Effector CD8-positive, alpha-beta T cell (primary cell): ENCODE measurements at places on chromosomes 3 and 15.

DNA sequence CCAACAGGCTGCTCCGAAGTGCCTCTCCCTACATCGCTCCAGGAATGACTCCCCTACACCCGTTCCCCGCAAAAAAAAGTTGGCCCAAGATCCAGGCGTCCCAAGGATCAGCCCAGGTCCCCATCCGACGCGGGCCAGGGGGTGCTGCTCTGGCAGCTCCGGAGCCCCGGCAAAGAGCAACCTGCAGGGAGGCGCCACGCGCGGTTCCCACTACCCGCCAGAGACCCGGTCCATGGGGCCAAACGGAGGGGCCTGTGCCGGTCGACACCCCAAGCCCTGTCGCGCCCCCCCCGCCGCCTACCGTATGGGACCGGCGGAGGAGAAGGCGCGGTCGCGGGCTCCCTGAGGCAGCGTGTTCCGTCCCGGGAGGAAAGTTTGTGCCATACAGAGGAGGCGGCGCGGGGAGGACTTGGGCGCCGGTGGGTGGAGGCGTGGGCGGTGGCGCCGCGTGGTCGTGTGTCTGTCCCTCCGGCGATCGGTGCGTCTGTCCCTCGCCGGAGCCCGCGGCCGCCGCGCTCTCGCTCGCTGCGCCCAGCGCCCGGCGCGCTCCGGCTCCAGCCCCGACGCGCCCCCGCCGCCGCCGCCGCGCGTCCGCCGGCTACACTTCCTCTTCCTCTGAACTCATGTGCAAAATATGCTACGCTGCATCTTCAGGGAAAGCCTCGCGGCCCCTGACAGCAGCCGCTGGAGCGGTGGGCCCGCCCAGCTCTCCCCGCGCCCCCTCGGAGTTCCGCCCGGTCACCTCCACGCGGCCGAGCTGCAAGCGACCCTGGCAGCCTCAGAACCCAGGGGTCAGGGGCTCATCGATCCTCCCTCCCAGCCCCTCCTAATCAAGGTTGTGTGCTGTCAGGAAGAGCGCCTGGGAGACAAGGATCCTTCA lies at the start of gene RFTN1:
Gene RFTN1, minus strand, starts transcription at position 559 of the 880 bp plus-strand sequence. CDS start 19,830 bp downstream, outside the sequence.
- DNase-seq: peak; percentile 15

DNA sequence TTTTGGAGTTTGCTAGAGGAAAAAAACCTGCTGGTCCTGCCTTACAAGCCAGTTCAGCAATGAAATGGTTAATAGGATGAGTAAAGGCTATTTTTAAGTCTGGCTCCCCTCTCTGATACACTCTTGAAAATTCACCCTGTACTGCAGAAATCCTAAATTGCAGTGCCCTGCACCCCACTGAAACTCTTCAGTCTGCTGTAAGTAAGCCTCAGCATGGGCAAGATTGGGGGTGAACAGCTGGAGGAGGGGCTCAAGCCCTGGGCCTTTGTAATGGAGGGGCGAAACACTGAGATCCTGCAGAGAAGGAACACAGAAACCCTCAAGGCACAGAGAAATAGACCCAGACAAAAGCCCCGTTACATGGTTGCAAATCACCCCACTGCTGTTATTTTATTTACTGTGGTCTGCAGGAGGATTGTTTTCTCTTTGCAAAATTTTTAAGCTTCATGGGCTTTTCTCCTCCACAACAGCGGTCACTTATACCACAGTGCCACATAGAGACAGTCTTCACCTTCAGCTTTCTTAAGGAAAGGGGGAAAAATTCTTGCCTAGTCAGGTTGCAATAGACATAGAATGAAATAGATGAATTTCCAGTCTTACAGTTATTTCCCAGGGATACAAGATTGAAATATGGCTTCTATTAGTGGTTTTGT lies 45.0 kb downstream of the SOX2 start:
- no peak for DNase-seq

GRCh38 chr15:41983621-41984571 lies 11.5 kb upstream of the EHD4 start:
- DNase-seq: no peak

- DNase-seq: no peak
Measured at GRCh38 chr3:33931512-33931911, 133.1 kb downstream of the PDCD6IP start.

DNA sequence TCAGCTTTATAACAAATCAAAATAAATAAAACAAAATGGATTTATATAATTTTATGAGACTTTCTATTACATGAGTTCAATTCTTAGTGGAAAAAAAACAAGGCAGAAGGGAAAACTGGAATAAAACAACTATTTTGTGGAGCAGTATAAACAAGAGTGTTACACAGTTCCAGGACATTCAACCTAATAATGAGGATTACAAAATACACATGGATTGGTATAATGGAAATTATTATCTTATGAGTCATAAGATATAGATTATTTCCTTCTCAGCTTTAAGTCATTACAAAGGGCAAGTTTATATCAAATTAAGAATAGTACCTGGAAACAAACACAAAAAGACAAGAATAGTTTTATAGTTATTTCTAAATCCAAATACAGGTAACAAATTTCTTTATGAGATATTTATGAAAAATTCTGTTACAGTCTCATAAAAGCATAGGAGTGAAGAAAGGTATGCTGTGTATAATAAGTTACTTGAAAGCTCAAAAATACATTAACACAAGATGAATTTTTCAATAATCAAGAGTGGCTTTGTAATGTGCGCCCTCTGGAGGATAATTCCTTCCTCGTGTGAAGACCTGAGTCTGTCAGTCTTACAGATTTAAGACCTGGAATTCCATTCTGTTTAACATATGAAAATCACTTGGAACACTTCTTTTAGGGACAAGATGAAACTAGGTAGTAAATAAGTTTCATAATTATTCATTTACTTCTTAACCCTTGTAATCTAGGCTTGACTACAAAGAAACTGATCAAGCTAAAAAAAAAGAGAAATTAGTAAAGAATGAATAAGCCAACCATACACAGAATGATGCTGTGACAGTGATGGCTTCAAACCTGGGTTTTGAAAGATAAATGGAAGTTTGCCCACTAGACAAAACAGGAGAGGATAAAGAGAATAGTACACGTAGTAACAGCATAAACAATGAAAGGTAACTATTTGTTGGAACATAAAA lies 9.5 kb downstream of the COPS2 start:
- DNase-seq: no peak

- DNase-seq: no peak
Measured at GRCh38 chr3:107956991-107957900, 133.6 kb downstream of the CD47 start.

DNA sequence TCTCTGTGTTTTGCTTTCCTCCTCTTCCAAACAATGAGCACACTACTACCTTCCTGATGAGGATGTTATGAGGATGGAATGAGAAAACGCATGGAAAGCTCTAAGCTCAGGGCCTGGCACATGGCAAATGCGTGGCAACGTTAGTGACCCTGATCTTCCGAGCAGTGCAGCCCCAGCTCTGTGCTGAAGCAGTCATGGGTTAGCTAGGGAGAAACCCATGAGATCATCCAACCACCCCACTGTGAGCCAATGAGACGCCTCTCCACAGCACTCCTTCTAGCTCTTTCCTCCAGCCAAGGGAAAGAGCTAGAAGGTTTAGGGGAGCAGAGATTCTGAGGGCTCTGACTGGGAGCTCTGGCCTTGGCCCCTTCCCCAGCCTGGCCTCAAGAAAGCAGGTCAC lies 4.5 kb downstream of the CPN2 start:
- DNase-seq: no peak

- DNase-seq: no peak
Measured at GRCh38 chr3:14853271-14853951, 34.6 kb downstream of the FGD5 start.

- DNase-seq: no peak
Measured at GRCh38 chr3:59163953-59164352, 114.1 kb upstream of the CFAP20DC start.

GRCh38 chr3:29291260-29291981 lies 10.6 kb downstream of the RBMS3 start:
- DNase-seq: no peak

- DNase-seq: no peak
Measured at GRCh38 chr3:57946970-57947381, 61.2 kb upstream of the FLNB start.

DNA sequence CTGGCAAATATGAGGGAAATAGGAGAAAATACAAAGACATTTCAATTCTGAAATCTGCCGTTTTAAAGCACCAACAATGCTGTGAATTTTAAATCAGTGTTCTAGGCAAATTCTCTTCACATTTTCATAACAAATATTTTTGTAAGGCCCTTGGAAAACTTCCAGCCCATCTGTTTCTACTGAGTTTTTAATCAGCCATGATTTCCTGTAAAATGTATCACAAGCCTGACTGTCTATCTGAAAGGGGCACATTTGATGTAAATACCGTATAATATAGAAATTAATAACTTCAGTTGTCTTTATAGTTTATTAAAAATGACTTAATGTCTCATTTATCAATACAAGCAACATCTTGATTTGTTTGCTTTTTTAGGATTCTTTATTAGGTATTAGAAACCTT lies 454.7 kb downstream of the PYDC2 start:
- DNase-seq: no peak

- no peak for DNase-seq
Measured at GRCh38 chr15:78207110-78207458, 27.3 kb downstream of the ACSBG1 start.

- no peak for DNase-seq
Measured at GRCh38 chr3:63279005-63279841, 1.1 kb downstream of the SYNPR start.

DNA sequence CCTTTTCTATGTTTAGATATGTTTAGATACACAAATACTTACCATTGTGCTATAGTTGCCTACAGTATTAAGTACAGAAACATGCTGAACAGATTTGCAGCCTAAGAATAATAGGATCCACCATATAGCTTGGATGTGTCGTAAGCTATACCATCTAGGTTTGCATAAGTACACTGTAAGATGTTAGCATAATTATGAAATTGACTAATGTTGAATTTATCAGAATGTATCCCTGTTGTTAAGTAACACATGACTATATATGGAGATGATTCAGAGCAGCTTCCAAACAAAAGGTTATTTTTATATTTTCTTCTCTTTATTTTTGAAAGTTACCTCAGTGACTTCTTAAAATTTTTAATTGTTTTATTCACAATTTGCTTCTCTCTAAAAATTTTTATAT lies 2.4 kb downstream of the SLC28A2 start:
- DNase-seq: no peak

- DNase-seq: no peak
Measured at GRCh38 chr15:67253549-67254237, 768 bp downstream of the AAGAB start.

DNA sequence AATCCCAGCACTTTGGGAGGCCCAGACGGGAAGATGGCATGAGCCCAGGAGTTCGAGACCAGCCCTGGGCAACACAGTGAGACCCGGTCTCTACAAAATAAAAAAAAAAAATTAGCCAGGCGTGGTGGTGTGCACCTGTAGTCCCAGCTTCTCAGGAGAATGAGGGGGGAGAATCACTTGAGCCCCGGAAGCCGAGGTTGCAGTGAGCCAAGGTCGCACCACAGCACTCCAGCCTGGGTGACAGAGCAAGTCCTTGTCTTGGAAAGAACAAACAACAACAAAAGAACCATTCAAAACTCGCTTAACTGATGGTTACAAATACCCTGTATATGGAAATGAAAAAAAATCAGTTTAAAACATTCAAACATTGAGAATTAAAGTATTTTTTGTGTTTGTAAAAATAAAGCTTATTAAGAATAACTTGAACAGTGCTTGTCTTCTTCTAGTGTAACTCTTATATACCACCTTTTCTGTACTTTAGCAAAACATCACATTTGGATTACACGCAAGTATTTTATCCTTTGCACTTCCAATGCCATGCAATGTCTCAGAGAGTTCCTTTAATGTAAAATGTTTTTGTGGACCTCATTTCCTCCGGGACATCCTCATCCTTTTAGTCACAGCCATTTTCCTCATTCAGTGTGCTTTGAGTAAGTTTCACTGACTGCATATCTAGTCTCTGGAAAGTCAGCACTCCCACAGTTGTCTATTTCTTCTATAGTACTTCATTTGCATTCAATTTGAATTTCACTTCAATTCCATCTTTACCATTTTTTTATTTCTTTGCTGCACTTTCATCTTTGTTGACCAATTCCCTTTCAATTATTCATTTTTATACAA lies 113.0 kb upstream of the GOLGA8J start:
- no peak for DNase-seq

GRCh38 chr15:96255599-96255998 lies 74.9 kb upstream of the NR2F2 start:
- DNase-seq: no peak

- DNase-seq: no peak
Measured at GRCh38 chr15:44394062-44394461, 33.4 kb upstream of the CTDSPL2 start.

DNA sequence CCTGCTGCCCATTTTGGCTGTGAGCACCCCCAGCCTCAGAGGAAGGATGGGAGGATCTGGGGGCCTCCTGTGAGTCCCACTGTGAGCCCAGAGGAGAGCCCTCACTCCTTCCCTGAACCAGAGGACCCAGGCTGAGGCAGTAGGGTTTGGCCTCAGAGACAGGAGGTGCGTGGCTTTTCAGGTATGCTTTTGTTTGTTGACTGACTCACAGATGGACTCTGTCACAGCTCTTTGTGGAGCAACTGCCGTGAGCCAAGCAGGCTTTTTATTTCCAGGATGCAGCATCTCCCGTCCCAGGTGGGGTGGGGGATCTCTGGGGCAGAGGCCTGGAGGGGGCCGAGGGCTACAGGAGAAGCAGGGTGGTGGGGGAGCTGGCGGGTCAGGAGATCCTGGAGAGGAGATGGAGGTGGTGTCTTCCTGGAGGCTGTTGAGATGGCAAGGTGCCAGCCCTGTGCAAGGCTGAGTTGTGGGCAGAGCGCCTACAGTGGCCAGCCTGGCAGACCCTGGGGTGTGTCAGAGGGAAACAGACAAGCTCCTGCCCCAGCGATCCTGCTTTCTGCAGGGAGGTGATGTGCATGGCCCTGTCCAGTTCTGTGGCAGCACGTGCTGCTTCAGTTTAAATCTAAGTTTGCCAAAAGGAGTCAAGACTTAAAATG lies 24.0 kb downstream of the PLXNA1 start:
- DNase-seq: no peak

DNA sequence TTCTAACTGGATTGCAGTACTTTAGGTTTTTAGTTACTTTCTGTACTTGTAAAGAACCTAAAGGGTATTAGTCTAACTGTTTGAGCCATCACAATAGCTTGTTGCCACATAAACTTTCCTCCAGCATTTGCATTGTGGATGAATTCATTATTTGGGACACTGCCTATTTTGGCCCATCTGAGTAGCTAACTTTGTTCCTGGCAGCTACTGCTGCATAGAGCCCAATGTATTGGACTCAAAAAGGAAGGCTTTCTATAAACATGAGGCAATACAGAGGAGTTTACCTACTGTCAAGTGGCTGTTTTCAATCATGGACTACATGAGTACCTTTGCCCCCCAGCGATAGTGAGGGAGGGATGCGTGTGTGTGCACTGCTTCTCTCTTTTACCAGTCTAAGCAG lies 1.9 kb downstream of the ROBO2 start:
- no peak for DNase-seq

- DNase-seq: no peak
Measured at GRCh38 chr15:39942753-39943150, 8.8 kb downstream of the EIF2AK4 start.

DNA sequence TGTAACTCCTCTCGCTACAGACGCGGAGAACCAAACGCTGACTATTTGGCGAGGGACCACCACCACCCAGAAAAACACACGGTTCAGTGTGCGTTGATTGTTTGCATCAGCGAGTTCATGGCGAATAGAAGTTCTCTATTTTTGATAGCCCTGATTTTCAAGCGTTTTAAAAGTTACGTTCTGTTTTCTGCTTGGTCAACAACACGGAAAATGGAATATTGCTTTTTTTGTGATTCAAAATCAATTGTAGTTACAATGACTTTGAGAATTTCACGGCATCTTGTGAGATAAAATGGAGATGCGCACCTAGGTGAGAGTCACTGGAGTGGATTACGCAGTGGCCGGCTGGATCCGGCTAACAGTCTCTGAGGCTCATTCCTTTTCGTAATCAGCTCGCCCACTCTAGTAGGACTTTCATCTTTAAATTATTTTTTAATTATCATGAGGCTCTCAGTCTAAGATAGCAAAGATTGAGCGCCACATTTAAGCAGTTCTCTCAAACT lies 54.8 kb downstream of the CCDC54 start:
- DNase-seq: no peak
